ENCODE measurements at places on chromosomes 11 and 22.

GRCh38 chr22:45832959-45833580 lies 143.9 kb downstream of the WNT7B start:
- DNase-seq = no peak

DNA sequence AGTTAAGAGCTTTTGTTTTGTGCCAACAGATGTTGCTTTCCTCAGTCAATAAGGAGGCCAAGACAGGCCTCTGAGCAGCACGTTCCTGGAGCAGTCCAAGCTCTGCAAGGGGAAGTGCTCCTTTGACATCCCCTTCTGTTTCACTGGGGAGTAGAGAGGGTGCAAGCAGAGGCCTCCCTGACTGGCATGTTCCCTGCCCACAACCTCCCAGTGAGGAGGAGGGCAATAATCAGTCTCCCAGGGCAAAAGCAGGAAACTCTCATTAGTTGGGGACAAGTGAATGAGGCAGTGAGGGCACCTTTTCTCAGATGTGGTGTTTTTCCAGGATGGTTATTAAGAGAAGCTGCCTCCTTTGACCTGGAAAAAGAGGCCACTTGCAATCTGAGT lies 79.5 kb upstream of the ZBED5 start:
- DNase-seq = no peak

DNA sequence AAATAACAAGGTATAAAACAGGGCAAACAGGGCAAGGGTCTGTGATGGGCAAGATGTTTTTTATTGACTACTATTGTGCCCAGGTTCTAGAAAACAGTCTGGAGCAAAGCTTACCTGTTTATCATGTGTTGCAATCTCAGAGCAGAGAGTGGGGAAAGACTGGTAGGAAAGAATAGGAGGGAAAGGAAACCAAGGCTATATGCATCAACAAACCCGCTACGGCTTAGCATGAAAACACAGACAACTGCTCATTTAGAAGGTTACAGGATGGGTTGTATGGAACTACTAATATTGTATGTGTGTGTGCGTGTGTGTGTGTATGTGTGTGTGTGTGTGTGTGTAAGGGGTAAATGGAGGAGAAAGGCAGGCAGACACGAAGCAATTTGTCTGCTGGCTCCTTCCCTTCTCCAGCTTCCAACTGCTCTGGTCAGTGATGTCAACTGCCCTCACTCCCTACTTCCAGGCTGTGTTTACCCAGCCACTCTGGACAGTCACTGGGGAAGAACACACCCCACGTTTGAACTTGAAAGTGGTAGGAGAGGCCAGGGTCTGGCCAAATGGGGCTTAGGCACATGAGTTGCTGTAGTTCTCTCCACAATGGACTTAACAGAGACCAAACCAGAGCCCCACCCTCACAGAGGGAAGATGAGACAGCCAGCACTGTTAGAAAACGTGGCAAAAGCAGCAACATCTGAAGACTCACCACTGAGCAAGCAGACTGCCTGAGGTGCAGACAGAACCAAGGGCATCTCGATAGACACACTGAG lies 47.0 kb downstream of the GAB2 start:
- DNase-seq = no peak

GRCh38 chr22:49739138-49739537 lies 88.5 kb downstream of the BRD1 start:
- DNase-seq = no peak

GRCh38 chr11:111454561-111455192 lies 57.5 kb downstream of the BTG4 start:
- no peak for DNase-seq

GRCh38 chr11:36622431-36623136 lies 24.5 kb upstream of the RAG2 start:
- DNase-seq = no peak

- DNase-seq = no peak
These were observed 113.9 kb upstream of the TMEM45B start for GRCh38 chr11:129701706-129702105.

DNA sequence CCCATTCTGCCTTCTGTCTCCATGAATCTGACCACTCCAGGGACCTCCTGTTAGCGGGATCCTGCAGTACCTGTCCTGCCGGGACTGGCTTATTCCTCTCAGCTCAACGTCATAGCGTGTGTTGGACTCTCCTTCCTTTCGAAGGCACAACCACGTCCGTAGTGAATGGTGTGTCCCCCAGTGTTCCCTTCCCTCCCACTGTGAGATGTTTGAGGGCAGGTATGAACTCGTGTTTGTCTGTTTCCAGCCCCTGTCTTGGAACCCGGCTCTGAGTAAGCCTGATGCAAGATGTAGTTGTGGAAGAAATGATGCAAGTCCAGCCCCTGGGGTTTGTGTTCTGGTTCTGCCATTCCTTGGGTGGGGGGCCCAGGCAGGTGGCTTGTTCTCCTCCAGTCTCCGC lies 10.5 kb upstream of the MYEOV start:
- no peak for DNase-seq

DNA sequence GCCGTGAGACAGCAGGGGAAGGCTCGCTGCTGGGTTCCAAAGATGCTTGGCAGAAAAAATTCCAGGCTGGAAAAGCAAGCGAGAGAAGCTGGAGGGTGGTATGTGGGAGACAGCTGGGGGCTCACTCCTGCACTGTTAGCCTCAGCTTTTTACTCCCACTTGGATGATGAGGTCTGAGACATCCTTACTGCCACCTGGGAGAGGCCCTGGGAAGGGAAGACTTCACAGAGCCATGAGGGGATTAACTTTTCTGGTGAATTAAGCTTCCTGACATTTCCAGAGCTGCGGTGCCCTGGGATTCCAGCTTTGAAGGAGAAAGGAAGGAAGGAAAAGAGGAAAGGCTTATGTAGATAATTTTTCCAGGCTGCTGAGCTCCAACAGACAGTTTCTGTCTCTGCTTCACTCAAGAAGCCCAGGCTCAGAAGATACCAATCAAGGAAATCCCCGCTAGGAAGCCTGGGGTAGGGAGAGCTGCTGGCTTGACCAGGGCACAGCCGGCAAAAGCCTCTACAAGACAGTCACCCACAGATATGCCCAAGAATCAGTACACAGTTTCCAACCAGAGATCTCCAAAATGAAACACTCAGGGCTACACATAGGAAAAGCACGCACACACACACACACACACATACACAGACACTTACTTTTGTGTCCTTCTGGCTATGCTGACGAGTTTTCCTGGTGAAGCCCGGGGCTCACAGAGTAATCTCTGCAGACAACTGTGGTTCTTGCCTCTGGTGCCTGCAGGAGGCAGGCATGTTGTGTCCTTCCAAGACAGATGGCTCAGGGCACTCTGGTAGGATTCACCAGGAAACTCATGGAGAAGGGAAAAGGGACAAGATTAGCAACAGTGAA lies 907 bp downstream of the MCHR1 start:
- DNase-seq = no peak

DNA sequence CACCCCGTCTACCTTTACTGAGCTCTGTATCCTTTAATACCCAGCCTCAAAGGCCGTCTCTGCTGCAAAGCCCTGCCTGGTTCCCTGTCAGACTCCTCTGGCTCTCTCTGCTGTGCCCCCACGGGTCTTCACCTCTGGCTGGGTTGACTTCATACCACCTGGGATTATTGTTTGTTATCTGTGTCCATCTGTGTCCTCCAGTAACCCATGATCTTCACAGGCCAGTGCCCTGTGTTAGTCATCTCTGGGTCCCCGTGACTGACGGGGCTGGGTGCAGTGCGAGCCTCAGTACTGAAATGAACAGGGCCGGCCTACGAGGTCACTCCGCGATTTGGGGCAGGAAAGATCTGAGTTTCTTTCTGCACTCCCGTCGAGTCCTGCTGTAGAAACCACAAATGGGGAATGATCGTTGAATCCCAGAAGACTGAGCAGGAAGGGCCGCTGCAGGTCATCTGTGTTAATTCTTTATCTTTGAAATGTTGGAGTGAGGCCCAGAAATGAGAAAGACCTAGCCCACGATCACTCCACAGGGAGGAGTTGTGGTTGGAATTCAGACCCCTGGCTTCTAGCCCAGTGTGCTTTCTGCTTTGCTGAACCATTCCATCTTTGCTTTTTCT lies 12.3 kb upstream of the TUB start:
- DNase-seq = peak; percentile 3

DNA sequence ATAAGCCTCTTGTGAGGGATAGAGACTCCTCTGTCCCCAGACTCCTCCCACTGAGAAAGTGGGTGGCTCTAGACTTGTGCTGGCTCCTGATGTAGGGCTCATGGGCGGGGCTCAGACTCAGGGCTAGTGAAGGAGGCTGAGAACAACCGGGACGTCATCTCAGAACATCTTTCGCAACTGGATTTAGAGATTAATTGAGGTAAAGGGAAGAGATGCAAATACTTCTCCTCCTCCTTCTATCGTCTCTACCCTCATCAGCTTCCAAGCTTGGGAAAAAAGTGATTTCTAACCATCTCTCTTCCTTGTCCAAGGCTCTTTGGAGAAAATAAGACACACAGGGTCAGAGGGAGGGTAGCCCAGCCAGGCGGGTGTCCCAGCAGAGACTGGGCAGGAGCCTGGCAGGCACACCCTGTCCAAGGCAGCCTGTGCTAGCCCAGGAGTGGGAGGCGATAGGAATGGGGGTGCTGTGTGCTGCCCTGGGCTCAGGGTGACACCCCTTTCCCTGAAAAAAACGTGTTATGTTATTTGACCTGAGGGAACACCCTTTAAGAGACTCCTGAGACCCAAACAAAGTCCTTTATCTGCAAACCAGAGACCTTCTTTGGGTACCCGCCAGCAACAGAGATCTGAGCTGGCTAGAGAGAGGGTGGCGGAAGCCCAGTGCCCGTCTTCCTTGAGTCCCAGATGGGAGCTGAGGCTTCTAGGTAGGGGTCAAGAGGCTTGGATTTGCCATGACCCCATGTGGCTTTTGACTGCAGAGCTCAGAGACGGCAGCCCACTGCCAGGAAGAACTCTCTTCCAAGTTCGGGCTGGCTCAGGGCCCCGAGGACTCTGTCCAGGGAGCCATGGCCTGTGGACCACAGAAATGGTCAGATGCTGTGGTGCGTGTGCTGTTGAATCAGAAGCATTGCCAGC lies 160.9 kb downstream of the ADAMTS15 start:
- no peak for DNase-seq

- DNase-seq = peak; percentile 21
These were observed 33.4 kb downstream of the SHANK2 start for GRCh38 chr11:71218789-71219499.

GRCh38 chr11:8934742-8935488 lies 2.2 kb upstream of the C11orf16 start:
- DNase-seq = no peak

- no peak for DNase-seq
These were observed 264.2 kb downstream of the TMEM135 start for GRCh38 chr11:87301785-87302540.

DNA sequence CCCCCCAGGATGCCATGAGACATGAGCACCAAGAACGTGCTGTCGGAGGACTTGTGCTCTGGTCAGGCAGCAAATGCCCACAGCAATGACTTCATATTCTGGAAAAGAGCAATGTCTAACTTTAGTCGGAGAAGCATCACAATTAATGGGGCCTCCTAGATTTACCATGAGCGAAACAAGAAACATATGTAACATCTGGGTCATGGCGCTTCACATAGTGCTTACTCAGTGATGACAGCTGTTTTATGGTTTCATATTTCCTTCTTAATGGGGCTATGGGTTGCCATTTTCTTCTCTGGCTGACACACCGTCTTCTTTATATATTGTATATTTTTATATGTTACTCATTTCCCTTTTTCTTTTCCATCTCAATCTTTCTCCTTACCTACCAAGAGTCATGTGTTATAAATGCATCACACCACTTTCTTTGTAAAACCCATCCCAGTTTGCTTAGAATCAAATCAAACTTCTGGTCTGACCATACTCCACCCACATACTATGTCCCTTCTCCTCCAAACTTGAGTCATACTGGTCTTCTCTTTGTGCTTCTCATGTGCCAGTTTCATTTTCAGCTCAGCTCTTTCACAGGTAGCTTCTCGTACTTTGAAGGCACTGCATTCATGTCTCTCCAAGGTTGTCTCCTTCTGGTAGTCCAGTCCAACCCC lies 9.4 kb upstream of the CASP12 start:
- DNase-seq = no peak

DNA sequence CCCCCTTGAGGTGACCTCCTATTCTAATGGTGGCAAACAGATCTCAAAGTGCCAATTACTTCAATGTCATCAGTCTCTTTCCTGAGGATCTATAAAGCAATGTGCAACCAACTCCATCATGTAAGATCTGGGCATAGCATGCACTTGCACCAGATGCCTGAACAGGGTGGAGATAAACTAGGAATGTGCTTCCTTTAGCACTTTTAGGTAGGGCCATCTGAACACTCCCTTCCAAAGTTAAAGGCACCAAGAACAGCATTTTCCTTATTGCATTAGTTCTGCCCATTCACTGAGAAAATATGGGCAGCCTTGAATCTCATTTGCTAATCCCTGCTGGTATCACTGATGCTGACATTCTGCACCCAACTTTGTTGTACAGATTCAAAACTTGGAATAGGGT lies 112.0 kb downstream of the SGSM3 start:
- DNase-seq = no peak

DNA sequence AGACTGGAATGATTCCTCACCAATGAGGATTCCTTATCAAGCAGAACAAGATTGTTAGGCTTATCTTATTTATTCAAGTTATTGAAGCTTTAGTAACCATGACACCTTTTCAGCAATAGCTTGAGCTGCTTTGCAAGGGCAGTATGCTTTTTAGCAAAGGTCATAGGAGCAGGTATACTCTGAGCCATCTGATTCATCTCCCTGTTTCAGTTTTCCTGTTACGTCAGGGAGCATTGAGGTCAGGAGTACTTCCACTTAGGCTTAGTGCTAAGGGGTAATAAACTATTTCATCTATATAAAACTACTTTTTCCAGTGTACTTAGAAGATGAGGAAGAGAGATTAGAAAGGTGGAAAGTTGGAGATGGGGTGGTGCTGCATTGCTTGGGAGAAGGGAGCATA lies 17.7 kb upstream of the ANKRD42 start:
- no peak for DNase-seq

DNA sequence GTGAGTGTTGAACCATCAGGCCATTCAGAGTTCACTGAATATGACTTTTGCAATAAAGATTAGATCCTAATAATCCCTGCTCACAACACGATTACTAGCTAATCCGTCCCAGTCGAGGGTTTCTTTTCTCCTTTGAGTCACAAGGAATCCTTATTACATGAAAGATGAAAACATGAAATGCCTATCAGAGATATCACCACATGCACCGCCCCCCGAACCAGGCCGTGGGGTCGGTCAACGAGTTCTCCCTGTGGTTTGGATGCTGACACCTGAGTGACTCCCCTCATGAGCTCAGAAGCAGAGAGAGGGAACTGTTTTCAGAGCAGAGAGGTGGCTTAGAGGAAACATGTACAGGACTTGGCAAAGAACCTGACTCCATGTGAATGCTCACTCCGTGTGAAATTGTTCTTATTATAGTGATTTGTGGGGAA lies 263.3 kb downstream of the ETS1 start:
- DNase-seq = peak; percentile 76

DNA sequence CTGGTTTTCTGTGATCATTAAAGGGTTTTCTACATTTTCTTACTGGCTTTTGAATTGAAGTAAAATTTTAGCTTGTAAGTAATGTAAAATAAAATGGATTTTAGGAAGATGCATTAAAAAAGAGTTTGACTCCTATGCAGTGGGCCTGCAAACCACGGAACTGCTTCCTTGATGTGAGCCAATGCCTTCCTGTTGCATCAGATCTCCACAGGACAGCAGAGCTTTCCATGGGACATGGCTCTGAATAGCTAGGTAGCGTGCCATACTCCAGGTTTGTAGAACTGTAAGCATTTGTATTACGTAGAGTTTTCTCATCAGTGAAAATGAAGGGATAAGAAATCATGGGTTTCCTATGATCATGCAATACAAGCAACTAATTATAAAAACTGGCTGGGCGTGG lies 133.4 kb downstream of the SWAP70 start:
- DNase-seq = no peak

GRCh38 chr22:44389181-44389580 lies 76.4 kb upstream of the SHISAL1 start:
- DNase-seq = no peak

Data from activated effector memory CD4-positive, alpha-beta T cell treated with anti-CD3 and anti-CD28 coated beads, Interleukin-2, amount 50 U/mL, for 16 hours (primary cell).